ENCODE measurements at places on chromosomes 5 and 9. TPM values are rescaled to one million over a fixed set of nuclear protein-coding genes. Genes with fewer than 3 reads are reported as not detected.

The APBA1 gene
- total RNA-seq: 3.0 TPM

The MAP1B gene
- total RNA-seq: 40.3 TPM

The PCDHGA11 gene
- total RNA-seq: 8.1 TPM

The PCDHGA3 gene
- 3.0 TPM for total RNA-seq

The PCDHAC2 gene
- total RNA-seq: 2.0 TPM

The ELAVL2 gene
- 0.27 TPM for total RNA-seq

The RETREG1 gene
- total RNA-seq: 16.8 TPM

The SPINK1 gene
- total RNA-seq: not detected

The GDNF gene
- total RNA-seq: not detected

The BAAT gene
- not detected for total RNA-seq

The WDR38 gene
- total RNA-seq: 0.79 TPM

The CBY3 gene
- total RNA-seq: not detected

The IFNA6 gene
- total RNA-seq: not detected

The CPEB4 gene
- 67.1 TPM for total RNA-seq

The FBXL7 gene
- total RNA-seq: 10.7 TPM

The ADAMTS16 gene
- 0.11 TPM for total RNA-seq

The RORB gene
- 1.7 TPM for total RNA-seq

The SLC6A18 gene
- total RNA-seq: not detected

The ECM2 gene
- total RNA-seq: 14.6 TPM

The RMI1 gene
- total RNA-seq: 11.4 TPM

The SEMA5A gene
- total RNA-seq: 8.4 TPM

The SLC34A3 gene
- total RNA-seq: not detected

The LVRN gene
- total RNA-seq: 4.7 TPM

The LRRTM2 gene
- total RNA-seq: 0.67 TPM

The ARL10 gene
- total RNA-seq: 3.2 TPM

The SPINK4 gene
- not detected for total RNA-seq

The ZNF782 gene
- total RNA-seq: 14.3 TPM

The IFNA21 gene
- total RNA-seq: not detected

The GPR150 gene
- total RNA-seq: 0.42 TPM

The MSMP gene
- total RNA-seq: not detected

The TSLP gene
- total RNA-seq: 0.81 TPM

The COMMD10 gene
- total RNA-seq: 73.5 TPM

The MLANA gene
- not detected for total RNA-seq

The FCHO2 gene
- 51.0 TPM for total RNA-seq

The ZNF484 gene
- total RNA-seq: 18.6 TPM

The FLT4 gene
- total RNA-seq: 73.2 TPM

The SHISAL2B gene
- total RNA-seq: not detected

Measured in thyroid gland (tissue), 4 donors.